ENCODE measurements at places on chromosomes 5 and 9.

- no peak for DNase-seq
Observed at GRCh38 chr9:86097510-86098224, 1.7 kb downstream of the GOLM1 start.

GRCh38 chr5:172498431-172499129 lies 44.3 kb upstream of the SH3PXD2B start:
- no peak for DNase-seq

GRCh38 chr9:113215132-113215531 lies 5.9 kb downstream of the FKBP15 start:
- DNase-seq = no peak

- no peak for DNase-seq
Observed at GRCh38 chr5:169416583-169417196, 115.8 kb upstream of the SLIT3 start.

DNA sequence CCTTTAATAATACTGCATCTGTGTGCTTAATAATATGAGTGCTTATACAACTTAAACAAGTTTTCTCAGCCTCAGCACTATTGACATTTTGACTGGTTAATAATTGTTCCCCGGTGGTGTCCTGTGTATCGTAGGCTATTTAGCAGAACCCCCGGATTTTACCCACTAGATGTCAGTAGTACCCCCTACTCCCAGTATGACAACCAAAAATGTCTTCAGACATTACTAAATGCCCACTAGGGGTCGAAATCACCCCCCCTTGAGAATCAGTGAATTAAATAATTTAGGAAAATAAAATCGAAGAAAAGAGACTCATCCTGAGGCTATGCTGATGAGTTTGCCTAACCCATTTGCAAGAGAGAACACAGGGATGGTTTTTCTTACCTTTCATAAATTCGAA lies 166.3 kb downstream of the ATP10B start:
- no peak for DNase-seq

GRCh38 chr5:146218168-146218567 lies 14.8 kb downstream of the RBM27 start:
- DNase-seq = no peak

GRCh38 chr9:92480291-92480771 lies 2.0 kb downstream of the ASPN start:
- no peak for DNase-seq

DNA sequence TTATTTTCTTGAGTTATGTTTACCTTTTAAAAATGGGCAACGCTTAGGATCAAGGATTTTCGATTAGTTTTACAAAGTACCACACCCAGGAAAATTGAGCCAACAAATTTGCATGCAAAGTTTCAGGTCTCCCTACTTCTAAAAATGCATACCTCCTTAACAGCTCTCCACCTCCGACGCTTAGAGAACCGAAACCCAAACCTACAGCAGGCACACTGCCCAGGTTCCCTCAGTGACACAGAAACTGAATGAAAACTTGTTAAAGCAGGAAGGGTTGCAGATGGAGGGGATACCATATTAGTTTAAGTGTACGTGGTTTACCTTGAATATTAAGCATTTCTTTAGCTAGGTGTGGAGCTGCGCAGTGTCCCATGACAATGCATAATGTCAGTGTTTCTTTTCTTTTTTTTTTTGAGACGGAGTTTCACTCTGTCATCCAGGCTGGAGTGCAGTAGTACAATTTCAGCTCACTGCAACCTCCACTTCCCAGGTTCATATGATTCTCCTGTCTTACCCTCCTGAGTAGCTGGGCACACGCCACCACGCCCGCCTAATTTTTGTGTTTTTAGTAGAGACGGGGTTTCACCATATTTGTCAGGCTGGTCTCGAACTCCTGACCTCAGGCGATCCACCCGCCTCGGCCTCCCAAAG lies 1.6 kb upstream of the SUB1 start:
- DNase-seq = no peak

DNA sequence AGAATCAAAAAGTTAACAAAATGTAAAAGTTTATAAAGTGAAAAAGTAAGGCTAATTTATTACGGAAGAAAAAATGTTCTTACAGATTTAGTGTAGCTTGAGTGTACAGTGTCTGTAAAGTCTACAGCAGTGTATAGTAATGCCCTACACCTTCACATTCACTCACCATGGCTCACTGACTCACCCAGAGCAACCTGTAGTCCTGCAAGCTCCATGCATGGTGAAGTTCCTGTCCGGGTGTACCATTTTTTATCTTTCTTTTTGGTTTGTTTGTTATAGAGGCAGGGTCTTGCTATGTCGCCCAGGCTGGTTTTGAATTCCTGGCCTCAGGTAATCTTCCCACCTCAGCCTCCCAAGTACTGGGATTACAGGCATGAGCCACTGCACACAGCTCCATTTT lies 93.6 kb downstream of the MED27 start:
- DNase-seq = no peak
